PC-9 (cell line): ENCODE measurements at places on chromosomes 3 and 15.
A peak's percentile ranks its signal among the peaks of the same experiment; 100 is the strongest.

DNA sequence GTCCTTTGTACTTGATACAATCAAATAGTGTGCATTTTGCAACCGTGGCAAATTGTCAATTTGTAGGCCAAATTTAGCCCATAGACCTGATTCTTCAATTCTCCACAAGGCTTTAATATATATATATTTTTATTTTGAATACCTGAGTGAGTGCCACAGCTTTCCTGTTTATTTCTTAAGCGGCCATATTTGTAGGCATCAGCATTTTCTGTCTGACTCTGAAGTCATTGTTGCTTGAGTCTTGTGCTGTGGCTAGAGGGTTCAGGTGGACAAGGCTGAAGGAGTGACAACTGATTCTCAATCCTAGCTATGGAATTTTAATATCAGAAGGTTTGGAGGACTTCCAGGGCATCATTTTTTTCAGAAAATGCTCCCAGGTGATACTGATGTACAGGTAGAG is 75.6 kb upstream of the NAALADL2 start:
- no peaks in the 10 kb centered on the region; the same call in 1 of the 2 replicates for H3K27me3 ChIP-seq
- no peaks in the 10 kb centered on the region for H3K36me3 ChIP-seq
- H3K4me1 ChIP-seq = no peaks in the 10 kb centered on the region
- DNase-seq = no peak
- no peak overlapping the region for H3K4me3 ChIP-seq

DNA sequence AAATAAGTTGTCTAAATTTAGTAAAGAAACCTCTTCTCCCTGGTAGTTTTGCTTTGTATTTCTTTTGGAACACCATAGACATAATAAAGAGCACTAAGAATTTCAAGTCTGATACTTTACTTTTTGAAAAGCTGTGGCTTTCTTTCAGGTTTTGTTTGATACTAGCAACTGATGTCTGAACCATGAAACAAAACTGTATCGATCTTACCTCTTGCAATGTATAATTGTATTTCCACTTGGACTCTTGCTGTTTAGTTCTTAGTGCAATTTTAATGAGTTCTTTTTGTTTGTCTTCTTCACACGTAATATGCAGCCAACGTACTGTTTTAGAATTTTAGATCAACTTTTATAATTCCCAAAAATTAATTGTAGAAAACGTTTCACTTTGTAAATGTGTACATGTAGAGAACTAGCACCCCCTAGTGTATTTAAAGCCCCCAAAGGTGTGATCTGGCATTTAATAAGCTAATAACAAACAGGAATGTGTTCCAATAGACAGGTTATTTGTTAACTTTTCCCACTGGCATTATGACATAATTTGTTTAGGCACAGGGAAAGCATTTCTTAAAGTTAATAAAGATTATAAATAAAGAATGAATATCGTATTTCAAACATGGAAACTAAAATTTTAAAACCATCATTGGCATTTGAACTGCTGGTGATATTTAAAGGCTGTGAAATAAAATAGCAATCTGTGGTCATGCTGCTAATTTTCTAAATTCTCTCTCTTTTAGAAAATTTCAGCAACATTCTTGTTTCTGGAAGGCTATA is 289.1 kb upstream of the DNAJC19 start:
- H3K4me3 ChIP-seq = no peak overlapping the region
- DNase-seq = no peak
- H3K36me3 ChIP-seq = no peaks in the 10 kb centered on the region
- H3K4me1 ChIP-seq = no peaks in the 10 kb centered on the region
- H3K27ac ChIP-seq = no peak overlapping the region

DNA sequence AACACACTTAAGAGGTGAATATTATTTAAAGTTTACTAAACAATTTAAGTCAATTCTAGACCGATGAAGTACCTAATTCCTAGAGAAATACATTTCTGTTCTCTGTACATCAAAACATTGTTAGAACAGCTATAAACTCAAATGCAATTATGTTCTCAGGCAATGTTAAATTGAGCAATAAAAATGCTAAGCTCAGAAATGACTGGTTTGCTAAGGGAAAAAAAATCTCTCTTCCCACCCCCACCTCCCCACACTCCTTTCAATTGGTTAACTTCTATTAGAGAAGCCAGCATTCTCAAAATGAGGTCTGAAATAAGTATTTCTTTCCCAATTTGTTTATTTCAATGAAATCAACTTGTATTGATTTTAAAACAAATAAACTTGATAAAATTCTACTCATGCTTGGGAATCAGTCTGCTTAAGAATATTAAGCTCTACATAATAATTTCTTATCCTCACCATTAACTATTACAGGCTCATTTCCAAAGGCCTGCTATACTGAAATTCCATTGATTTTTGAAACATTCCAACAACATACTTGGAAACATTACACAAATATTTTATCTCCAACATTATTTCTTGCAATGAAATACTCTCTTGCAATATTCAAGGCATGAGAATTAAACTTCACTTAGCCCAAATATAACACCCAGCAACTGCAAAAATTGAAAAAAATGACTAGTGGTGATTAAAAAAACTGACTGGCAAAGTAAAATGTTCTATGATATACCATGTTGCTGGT is 22.6 kb downstream of the TSPAN3 start:
- DNase-seq = no peak
- H3K4me1 ChIP-seq = peaks cover 9% of the 10 kb centered on the region
- H3K36me3 ChIP-seq = peaks cover 25% of the 10 kb centered on the region; the same call in 1 of the 2 replicates

DNA sequence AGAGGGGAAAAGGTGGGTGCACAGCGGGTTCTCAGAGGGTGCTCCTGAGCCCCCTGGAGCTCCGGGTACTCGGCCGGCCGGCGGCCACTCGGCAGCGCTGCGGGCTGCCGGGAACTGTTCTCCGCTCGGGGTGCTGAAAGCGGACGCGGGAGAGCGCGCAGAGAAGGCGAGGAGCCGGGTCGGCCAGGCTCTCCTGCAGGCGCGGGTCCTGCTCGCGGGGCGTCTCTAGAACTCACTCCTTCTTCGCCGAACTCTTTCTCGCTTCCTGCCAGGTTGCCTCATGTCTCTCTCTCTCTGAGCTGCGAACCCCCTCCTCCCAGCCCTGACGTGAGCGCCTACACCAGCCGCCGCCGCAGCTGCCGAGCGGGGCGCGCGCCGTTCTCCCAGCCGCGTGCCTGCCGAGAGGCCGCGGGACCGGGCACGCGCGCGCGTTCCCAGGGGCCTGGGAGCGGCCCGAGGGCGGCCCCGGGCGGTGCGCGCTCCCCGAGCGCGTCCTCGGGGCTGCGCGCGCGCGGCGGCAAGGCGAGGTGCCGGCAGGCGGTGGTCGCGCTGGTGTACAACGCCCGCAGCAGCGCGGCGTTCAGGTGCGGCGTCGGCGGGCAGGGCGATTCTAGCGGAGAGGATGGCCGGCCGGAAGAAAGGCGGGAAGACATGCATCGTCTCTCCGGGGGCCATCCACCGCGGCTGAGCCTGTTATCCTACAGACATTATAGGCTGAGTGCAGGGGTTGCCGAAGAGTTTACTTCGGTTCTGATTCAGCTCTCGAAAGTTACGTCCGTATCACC is at the start of gene PEX5L:
PEX5L (minus strand) TSS at position 267 of the 785 bp plus-strand sequence. CDS start 338 bp downstream, outside the sequence.
- H3K36me3 ChIP-seq = no peaks in the 10 kb centered on the region
- no peaks in the 10 kb centered on the region for H3K4me1 ChIP-seq
- no peaks in the 10 kb centered on the region for H3K27me3 ChIP-seq
- no peak for DNase-seq

GRCh38 chr15:101108461-101108775 is 143.4 kb downstream of the CHSY1 start:
- no peak overlapping the region for H3K27ac ChIP-seq
- H3K4me1 ChIP-seq = no peaks in the 10 kb centered on the region
- H3K4me3 ChIP-seq = no peak overlapping the region
- no peaks in the 10 kb centered on the region for H3K27me3 ChIP-seq

DNA sequence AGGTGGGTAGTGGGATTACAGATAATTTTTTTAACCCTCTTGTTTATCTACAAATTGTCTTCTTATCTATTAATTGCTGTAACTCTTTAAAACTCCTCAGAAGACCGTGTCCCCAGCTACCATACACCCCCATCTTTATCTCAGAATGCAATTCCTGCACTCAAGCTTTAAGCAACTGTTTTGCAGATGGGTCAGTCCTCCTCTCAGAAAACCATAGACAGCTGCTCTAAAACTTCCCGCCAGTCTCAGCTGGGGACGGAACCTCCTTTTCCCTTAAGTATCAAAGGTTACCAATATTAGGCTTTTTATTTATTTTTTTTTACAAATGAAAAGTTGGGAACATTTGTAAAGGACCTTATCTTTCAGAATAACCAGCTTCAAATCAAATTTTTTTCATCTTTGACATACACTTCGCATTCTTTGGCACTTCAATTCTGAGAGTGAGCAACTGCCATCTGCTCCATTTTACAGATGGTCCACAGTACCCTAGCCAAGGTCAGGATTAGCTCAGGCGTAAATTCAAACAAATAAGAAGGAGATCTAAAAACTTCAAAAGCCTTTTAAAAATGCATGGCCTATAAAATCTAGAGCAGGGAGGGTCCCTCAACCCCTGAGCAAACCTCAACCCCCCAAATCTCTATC is 1.3 kb downstream of the GATM start:
- H3K27me3 ChIP-seq = no peaks in the 10 kb centered on the region
- DNase-seq = no peak
- no peaks in the 10 kb centered on the region for H3K36me3 ChIP-seq
- peak overlapping the region; percentile 57; the same call in 1 of the 2 replicates for H3K4me3 ChIP-seq
- no peaks in the 10 kb centered on the region for H3K4me1 ChIP-seq
- no peak overlapping the region for H3K27ac ChIP-seq

DNA sequence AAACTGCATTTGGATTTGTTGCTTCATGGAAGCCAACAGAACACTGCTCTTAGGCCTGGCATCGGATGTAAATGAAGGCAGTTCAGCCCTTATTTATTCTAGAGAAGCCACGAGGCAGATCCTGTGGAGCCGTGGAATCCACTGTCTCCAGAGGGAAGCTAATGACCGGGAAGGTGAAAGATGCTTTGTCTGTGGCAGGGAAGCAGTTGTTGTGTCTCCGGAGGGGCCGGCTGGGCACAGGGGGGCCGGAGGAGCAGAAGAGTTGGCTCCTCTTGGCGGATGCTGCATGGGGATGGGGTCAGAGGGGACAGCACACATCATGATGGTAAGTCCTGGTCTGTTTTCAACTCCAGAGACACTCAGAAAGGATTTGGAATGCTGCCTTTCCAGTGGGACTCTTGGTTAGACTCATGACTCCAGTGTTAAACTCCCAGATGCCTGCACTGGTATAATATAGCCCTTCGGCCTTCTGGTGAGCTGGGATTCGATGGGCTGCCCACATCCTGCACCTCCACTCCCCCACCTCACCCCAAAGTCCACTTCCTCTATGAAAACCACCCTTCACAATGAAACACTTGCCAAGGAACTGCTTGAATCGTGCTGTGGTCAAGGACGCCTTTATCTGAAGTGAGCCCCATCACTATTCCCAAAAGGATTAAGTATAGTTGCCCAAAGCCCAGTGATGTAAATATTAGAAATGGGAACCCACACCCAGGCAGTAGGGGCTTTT is 33.6 kb downstream of the TPM1 start:
- H3K27ac ChIP-seq = no peak overlapping the region
- no peaks in the 10 kb centered on the region for H3K36me3 ChIP-seq
- DNase-seq = no peak
- no peaks in the 10 kb centered on the region for H3K4me1 ChIP-seq

GRCh38 chr3:19428729-19429128 is 280.4 kb downstream of the KCNH8 start:
- DNase-seq = no peak
- no peak overlapping the region for H3K4me3 ChIP-seq
- no peaks in the 10 kb centered on the region for H3K27me3 ChIP-seq
- no peaks in the 10 kb centered on the region for H3K36me3 ChIP-seq
- no peak overlapping the region for H3K27ac ChIP-seq

DNA sequence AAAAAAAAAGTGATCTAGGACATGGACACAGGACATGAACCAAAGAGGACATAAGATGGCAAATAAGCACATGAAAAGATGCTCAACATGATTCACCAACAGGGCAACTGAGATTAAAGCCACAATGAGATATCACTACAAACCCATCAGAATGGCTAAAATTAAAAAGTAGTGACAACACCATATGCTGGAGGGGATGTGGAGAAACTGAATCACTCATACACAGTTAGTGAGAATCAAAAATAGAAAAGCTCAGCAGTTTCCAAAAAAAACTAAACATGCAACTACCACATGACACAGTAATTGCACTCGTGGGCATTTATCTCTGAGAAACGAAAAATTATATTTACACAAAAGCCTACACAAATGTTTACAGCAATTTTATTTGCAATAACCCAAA is 27.9 kb upstream of the ACKR4 start:
- no peaks in the 10 kb centered on the region for H3K27me3 ChIP-seq
- no peak for DNase-seq
- no peaks in the 10 kb centered on the region for H3K36me3 ChIP-seq

DNA sequence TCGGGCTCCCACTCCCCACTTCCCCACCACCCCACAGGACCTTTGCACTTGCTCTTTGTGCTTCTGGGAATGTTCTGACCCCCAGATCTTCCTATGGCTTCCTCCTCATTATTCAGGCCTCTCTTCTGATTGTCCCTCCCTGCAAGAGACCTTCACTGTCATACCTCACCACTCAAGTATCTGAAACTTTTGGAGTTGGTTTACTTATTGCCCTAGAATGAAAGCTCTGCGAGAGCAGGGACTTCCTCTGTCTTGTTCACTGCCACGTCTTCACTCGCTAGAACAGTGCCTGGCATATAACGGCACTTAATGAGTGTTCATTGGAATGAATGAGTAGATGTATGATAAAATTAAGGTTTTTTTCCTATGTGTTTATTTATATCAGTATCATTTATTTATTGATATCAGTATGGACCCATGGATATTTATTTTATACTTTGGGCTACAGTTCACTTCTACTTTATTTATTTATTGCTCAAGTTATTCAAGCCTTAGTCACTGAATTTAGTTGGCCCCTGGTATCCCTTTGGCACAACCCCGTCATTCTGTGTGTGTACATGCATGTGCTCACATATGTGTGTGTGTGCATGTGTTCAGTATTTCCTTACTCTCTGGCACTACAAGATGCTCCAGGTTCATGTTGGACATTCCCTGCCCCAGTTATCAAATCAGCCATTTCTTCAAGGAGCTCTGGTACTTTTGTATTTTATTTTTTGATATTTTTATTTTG is 197.6 kb downstream of the THSD4 start:
- H3K36me3 ChIP-seq = no peaks in the 10 kb centered on the region
- no peaks in the 10 kb centered on the region for H3K4me1 ChIP-seq
- no peak overlapping the region for H3K27ac ChIP-seq
- no peak for DNase-seq
- no peaks in the 10 kb centered on the region for H3K27me3 ChIP-seq

DNA sequence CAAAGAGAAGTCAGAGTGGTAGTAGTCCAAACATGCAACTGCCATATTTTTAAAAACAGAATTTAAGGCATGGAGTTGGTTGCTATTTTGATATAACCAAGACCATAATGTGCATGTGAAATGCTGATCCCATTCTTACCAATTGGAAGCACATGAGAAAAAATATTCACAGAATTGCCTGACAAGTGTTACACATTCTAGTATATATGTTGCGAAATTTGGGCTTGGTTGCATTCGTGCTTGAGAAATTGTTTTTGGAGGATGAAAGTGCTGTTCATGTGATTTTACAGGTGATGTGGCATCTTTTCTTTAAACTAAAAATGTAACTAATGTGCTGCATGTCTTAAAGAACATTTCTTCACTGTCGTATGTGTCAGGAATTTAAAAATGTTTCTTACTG is 199.7 kb downstream of the CHL1 start:
- H3K4me3 ChIP-seq = no peak overlapping the region
- no peak overlapping the region for H3K27ac ChIP-seq
- no peaks in the 10 kb centered on the region for H3K36me3 ChIP-seq
- no peaks in the 10 kb centered on the region for H3K27me3 ChIP-seq
- H3K4me1 ChIP-seq = no peaks in the 10 kb centered on the region
- DNase-seq = no peak

- no peak for DNase-seq
- H3K27ac ChIP-seq = no peak overlapping the region
- H3K36me3 ChIP-seq = no peaks in the 10 kb centered on the region; the same call in 1 of the 2 replicates
- H3K4me3 ChIP-seq = no peak overlapping the region
- H3K27me3 ChIP-seq = no peaks in the 10 kb centered on the region
These were observed 242.3 kb downstream of the LPP start for GRCh38 chr3:188396251-188396650.
